OCI-M1 (cell line): ENCODE measurements at places on chromosomes 5 and 9.
A peak's percentile ranks its signal among the peaks of the same experiment; 100 is the strongest.

- DNase-seq: no peak
Observed at GRCh38 chr5:95084757-95085156, 200.1 kb downstream of the MCTP1 start.

DNA sequence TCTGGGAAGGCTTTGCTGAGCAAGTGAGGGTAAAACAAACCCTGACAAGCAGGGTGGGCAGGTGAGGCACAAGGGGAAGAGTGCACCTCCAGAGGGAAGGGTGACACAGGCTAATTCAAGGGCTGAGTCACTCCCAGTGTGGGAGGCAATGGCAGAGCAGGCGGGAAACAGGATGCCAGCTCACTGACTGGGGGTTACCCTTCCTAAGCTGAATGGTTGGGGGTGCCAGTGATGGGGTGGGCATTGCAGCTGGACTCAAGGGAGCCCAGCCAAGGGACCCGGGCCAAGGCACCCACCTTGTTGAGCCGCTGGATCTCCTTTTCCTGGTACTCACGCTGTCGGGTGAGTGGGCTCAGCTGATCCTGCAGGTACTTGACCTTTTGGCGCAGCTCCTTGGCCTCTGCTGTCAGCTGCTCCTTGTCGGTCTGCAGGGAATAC is 18.4 kb downstream of the GPX3 start:
- DNase-seq: no peak

DNA sequence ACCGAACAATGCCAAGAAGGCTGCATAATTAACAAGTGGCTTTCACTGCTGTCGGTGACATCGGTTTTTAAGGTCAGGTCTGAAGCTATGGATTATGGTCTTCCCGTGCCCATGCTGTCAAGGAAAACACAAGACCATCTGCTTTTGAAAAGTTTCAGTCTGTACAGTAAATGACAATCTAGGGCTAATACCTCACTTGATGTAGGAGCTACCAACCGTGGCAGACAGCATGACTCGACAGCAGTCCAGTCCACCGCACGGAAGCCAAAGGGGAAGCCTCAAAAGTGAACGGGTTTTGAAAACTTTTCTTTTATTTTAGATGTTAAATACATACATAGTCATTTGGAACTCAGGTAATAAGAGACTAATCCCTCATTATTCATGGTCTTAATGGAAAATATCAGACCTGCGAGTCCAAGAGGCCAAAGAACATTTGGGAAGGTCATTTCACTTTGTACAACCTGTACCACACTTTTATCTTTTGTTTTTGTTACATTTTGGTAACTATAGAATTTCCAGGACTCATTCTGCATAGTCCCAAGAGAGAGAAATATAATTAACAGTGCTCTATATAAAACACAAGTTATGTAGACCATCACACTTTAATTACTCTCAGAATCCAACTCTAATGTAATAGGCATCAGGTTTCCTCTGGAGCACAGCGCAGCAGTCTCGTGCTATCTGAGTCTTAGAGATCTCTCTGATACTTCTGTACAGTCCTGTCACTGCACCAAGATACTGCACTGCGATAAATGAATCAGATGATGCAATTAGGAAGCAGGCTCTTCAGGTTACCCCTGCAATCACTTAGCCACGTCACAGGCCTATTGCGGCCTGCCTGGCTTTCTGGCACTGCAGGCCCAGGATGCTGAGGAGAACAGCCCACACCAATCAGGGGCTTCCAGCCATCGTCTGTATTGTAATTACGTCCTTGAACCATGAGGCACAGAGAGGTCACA is 184.9 kb downstream of the FANCC start:
- DNase-seq: no peak

GRCh38 chr9:7298123-7298522 is 501.5 kb downstream of the DMAC1 start:
- peak; percentile 100 for DNase-seq

DNA sequence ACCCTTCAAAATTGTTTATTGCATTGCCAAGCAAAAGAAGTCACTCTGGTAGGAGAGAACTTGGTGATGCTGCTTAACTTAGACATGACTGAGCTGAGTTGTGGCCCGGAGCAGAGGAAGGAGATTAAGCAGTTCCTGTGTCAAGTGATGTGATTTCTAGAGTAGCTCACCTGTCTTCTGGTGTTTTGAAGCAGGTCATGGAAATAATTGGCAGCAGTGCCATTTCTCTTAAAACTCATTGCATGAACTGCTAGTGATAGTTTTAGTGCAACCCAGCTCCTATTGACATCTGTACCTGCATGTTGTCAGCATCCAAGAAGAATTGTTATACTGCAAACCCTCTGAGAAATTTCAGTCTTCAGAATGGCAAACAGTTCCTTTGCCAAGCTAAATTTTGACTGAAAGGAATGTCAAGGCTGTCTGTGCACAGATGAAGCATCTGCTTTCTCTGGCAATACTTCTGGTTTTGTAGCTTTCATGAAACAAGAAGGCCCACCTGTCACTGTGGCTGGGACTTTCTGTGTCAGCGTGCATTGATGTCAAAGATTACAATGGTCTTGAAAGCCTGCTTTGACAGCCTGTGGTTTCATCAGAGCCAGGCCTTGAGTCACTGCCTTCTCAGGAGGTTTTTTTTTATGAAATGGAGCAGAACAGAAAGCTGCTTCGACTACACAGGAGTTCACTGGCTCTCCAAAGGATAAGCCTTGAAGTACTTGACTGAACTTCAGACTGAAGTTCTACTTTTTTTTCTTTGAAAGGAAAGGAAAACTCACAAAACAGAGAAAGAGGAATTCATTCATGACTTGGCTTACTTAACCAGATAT is 90.6 kb downstream of the RALGPS1 start:
- DNase-seq: peak; percentile 14

GRCh38 chr5:9428272-9428671 is 117.6 kb downstream of the SEMA5A start:
- DNase-seq: no peak

- DNase-seq: no peak
Observed at GRCh38 chr5:60765019-60765709, 65.2 kb upstream of the DEPDC1B start.

DNA sequence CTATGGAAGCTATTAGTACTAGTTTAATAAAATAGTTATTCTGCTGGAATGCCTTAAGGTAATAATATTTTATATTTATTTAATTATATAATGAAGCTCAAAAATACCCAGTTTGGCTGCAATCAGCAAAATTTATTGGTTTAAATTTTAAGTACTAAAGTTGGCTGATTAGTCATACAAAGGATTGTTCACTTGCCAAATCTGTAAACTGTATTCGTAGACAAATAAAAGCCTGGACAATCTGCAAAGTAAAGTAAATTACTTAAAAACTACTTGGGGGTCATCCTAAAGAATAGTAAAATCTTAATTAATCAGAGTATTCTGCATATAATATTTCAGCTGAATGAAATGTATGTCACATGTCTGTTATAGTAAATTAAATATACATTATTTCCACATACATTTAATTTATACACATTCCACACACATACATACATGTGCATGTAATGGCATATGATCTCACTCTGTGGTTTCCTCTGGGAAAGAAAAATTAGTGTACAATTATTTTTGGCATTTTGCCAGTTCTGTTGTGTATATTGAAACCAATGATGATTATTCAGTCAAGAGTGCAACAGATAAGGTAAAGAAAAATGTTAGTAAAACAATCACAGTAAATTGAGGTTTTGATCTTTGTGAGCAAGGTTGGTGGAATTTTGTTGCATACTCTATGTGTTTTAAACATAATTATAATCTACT is 455.9 kb downstream of the CDH9 start:
- DNase-seq: no peak

- no peak for DNase-seq
Observed at GRCh38 chr9:3956899-3957298, 343.0 kb downstream of the GLIS3 start.

- no peak for DNase-seq
Observed at GRCh38 chr5:115124741-115125140, 45.0 kb downstream of the TRIM36 start.

GRCh38 chr5:177312649-177313181 is 1.0 kb upstream of the MXD3 start:
- peak; percentile 81 for DNase-seq

GRCh38 chr9:73370053-73370452 is 218.4 kb downstream of the ANXA1 start:
- DNase-seq: peak; percentile 86

- no peak for DNase-seq
Observed at GRCh38 chr9:90322296-90322695, 320.3 kb downstream of the DIRAS2 start.

- DNase-seq: no peak
Observed at GRCh38 chr5:176469296-176469695, 21.1 kb downstream of the FAF2 start.

GRCh38 chr9:125593581-125594222 is 113.3 kb downstream of the MAPKAP1 start:
- no peak for DNase-seq

DNA sequence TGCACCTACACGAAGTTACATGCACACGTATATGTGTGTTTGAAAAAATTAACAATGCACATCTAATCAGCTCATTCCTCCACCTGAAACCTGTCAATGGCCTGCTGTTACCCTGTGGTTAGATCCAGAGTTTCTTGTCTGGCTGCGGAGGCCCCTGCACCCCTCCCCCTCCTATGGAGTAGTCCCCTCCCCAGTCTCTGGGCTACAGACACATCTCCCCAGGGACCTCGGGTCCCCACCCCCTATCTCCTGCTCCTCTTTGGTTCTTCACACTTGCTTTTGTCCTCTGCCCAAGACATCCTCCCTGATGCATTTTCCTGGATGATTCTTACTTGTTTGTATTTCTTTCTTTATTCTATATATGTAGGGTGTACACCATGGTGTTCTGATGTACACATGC is 27.2 kb downstream of the FAM240B start:
- DNase-seq: no peak

DNA sequence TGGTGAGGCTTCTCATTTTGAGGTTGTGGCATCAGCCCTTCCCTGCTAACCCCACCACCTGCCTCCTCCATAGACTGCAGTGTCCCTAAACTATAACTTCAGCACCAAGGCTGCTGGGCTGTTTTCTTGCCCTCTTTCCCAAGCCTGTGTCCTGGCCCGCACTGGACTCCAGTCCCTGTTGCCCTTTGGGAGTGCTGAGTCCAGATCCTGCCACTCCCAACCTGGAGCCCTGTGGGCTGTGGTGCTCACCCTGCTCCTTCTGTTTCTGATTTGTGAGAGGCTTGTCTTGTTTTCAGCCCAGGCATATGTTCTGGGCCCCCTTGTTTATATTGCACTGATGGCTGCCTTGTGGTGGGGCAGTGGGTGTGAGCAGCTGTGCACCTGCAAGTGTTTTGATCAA is 39.7 kb upstream of the RNU6ATAC start:
- no peak for DNase-seq

GRCh38 chr9:36039696-36040095 is 3.0 kb downstream of the RECK start:
- no peak for DNase-seq

- DNase-seq: peak; percentile 65
Observed at GRCh38 chr5:172370648-172371545, 83.4 kb downstream of the SH3PXD2B start.

DNA sequence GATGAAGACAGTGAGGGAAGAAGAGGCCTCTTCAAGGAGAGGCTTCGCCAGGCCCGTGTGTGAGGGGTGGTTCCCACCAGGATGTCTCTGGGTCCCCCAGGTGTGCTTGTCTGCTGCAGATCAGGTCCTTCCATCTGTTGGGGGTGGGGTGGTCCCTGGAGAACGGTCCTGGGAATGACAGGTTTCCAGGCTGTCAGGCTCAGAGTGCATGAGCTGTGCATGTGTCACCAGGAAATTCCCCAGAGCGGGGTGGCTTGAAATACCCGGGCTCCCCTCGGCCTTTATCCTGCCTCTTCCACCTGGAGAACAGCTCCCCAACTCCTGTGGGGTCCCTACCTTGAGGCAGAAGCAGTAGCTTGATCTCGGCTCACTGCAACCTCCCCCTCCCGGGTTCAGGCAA is 118.8 kb downstream of the GAPVD1 start:
- DNase-seq: no peak

- DNase-seq: no peak
Observed at GRCh38 chr5:67774267-67774552, 441.3 kb upstream of the PIK3R1 start.
